ENCODE measurements at places on chromosomes 1 and 21.

- no peak for DNase-seq
Measured at GRCh38 chr1:60017508-60018205, 55.9 kb downstream of the C1orf87 start.

DNA sequence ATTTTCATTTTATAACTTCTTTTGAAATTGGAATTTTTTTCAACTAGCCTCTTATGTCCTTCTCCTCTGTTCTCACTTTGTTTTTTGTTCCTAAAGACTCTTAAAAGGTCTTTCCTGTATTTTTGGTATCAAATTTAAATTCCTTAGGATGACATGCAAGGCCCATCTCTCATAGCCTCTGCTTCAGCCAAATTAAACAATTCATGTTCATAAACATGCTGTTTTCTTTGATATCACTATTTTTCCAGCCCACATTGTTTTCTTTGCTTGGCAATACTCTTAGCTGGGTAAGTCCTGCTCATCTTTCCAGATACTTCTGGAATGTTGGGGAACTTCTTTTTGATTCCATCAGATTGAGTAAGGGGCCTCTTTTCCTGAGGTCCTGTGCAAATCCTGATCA, 55.8 kb upstream of the GPR88 start:
- no peak for DNase-seq

DNA sequence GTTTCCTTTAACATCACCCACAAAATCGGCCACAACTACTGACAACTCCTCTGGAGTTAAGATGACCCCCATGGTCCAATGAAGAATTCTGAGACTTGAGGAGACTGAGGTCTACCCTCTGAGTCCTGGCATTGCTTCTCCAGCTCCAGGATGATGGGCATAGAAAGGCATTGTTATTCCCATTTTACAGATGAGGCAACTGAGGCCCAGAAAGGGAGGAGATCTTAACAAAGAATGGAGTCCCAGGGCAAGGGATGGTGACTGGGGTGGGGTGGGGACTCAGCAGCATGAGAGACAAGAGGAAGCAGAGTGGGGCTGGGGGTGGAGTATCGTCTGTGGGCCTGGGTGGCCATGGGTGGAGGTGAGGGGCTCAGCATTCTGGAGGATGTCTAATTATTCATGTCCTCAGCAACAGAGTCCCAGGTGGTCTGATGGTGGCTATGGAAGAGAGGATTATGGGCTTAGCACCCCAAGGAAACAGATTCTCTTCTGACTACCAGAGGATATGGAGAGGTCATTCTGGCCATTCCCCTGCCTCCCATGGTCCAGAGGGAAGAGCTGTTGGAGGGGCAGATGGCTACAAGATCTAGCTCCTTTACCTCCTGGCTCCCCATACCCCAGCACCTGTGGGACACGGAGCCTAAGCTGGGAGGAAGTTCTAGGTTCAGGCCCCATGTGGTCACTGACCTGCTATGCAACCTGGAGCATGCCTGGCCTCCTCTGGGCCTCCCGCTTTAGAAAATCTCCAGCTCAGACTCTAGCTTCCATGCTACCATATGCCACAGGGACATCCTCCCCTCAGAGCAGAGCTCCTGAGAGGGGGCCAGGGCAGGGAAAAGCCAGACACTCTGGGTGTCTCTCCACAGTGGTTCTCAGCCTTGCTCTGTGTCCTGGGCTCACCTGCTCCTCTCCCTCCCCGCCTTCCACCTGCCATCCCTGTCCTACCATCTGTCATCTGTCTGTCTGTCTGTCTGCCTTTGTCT, 37.4 kb upstream of the DMBX1 start:
- no peak for DNase-seq

GRCh38 chr1:218585511-218586184, 240.5 kb downstream of the TGFB2 start:
- DNase-seq = no peak

DNA sequence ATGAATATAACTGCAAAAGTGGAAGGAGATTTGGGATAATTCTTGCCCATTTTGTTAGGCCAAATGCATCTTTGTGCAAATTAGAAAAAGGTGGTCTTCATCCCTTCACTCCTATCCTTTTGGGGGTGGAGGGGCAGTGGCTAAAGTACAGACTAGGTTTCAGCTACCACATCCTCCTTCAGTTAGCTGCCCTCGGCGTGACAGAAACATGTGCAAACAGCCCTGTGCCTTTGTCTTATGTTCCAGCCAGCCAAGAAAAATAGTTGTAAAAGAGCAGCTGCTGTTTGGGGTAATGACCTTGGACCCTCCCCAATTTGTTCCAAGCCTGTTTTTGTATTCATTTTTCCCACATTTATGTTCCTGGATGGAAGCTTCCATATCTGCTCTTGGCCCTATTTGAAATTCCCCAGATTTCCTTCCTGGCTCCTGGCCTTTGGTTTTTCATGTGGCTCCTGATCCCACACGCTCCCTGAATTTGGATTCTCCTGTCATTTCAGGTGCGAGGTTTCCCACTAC, 8.3 kb upstream of the LGALS8 start:
- DNase-seq = no peak

All from stimulated activated CD8-positive, alpha-beta memory T cell treated with anti-CD3 and anti-CD28 coated beads, Interleukin-4, amount 100 ng/mL, for 24 hours (primary cell).